ENCODE measurements at places on chromosomes 3 and 15.

- DNase-seq: no peak
Measured at GRCh38 chr3:160482796-160483195, 33.2 kb upstream of the TRIM59 start.

GRCh38 chr3:110957247-110958025, 114.2 kb upstream of the NECTIN3 start:
- no peak for DNase-seq

DNA sequence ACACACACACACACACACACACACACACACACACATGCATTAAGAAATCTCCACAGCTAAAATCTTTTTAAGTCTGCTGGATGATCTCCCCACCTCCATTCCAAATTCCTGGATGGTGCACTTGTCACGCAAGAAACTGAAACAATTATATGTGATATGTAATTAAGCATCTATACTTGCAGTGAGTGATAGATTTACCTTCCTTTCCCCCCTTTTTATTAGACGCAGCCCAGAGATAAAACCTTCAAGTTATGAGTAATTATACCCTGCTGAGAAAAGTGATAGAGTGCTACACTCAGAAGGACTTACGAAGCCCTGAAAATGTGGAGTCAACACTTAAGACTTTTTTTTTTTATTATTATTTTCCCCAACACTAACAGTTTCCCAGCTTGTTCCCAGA, 255.2 kb downstream of the LSAMP start:
- no peak for DNase-seq

DNA sequence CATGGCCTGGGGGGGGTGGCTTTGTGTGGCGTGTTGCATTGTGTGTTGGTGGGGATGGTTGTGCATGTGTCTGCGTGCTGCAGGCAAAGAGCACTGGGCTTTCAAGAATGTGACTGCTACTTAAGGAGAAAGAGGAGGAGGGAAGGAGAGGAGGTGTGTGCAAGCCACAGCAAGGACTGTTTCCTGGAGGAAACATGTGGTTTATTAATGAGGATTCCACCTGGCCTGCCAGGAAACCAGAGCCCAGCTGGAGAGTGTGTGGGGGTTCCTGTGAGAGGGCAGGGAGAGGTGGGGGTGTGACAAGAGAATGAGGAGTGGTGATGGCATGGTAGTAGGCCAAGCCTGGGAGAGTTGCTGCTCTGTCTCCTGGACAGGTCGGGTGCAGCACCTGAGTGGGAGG, 258.1 kb upstream of the ROPN1 start:
- no peak for DNase-seq

GRCh38 chr3:171307046-171307585, 153.1 kb downstream of the TNIK start:
- no peak for DNase-seq

- no peak for DNase-seq
Measured at GRCh38 chr15:73244333-73244732, 124.4 kb downstream of the HCN4 start.

DNA sequence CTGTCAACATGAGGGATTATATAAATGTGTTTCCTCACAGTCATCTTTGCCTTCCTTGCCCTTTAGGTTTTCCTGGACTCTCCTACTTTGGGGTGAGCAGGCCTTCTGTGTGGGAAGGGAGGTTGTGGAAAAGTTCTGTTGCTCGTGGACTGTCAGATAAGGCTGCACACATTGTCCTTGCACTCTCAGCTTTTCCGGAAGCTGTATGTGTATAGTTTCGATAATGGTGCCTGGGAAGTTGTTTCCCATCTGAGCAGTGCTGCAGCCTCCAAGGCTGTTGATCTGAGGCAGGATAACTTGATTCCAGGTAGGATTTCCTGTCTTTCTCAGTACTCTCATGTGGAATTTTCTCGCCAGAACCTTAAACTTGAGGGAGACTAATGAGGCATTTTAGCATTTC, 297.8 kb upstream of the AZI2 start:
- DNase-seq: no peak

GRCh38 chr3:56919137-56919796, 117.5 kb upstream of the ARHGEF3 start:
- DNase-seq: no peak

- DNase-seq: no peak
Measured at GRCh38 chr3:179666030-179666429, 13.2 kb downstream of the USP13 start.

DNA sequence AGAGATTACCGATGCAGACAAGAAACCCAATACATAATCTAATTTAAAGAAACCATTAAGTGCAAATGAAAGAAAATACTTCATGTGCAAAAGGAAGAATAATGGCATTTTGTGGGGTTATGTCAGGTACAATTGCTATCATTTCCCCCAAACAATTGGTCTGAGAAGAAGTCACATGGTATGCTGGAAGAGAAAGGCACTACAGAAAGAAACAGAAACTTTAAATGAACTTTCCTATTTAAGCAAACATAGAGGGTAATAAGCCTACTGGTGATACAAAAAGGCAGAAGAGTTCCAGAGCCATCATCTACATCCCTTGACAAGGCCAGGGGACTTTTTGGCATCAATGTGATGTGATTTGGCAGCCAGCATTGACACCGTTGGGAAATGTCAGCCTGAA, 302.4 kb upstream of the WNT5A start:
- no peak for DNase-seq

DNA sequence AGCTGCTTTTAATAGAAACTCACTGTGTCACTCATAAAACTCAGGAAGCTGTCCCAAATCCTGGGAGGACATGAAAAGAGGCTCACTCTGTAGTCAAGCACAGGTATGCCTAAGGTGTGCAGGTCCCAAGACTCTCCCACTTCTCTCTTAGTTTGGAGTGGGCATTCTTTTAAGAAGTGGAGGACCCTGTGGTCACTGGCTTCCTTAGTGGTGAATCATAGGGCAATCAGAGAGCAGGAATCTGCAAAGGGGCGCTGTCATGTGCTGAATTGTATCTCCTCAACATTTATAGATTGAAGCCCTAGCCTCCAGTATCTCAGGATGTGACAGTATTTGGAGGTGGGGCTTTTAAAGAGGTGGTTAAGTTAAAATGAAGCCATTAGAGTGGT, 47.2 kb upstream of the ZBTB38 start:
- no peak for DNase-seq

GRCh38 chr3:105580296-105580965, 213.7 kb downstream of the ALCAM start:
- no peak for DNase-seq

- no peak for DNase-seq
Measured at GRCh38 chr3:15708882-15709677, 88.7 kb downstream of the ANKRD28 start.

All from right forelimb (tissue), 1 donor.